ENCODE measurements at places on chromosomes 5 and 9.

DNA sequence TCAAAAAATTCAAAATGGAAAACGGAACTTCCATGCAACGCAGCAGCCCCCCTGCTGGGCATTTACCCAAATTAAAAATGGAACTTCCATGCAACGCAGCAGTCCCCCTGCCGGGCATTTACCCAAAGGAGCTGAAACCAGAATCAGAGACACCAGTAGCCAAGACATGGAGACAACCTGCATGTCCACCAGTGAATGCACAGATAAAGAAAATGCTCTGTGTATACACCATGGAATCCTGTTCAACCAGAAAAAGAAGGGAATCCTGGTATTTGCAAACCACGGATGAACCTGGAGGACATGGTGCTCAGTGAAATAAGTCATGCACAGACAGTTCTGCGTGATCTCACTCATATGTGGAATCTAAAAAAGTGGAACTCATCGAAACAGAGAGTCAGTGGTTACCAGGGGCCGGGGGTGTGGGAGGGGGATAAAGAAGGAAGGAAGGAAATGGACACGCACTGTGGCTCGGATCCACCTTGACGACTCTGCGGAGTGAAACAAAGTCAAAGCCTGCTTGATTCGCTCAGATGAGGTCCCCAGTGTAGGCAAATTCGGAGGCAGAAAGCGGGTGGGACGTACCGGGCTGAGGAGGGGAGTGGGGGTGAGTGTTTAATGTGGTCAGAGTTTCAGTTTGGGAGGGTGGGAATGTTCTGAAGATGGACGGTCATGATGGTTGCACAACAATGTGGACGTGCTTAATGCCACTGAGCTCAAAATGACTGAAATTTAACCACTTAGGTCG lies 40.2 kb upstream of the EXOC3 start:
- no peak for DNase-seq

DNA sequence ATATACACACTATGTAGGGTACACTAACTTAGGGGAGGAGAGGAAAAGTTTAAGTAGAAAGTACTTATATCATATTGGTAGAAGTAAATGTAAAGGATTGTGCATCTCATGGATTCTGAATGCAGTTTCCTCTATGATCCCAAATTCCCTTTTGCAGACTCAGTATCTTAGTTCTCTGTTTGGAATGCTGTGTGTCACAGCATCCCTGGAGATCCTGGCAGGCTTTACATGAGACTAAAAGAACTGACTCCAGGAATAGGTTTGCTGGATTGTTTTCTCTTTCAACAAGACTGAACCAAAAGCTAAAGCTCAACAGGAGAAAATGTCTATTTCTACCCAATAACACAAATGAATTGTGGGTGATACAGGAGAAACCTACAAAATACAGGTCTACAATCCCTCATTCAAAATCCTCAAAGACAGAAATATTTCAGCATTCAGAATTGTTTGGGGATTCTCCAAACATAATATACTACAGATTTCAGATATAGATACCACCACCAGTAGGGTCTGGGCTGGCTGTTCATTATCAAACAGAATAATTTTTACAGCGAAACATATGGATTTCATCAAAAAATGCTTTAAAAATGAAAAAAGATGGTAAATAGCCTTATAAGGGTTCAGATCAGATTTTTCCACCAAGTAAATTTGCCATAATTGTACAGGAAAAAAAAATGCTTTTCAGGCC lies 324.7 kb upstream of the GRAMD2B start:
- no peak for DNase-seq

GRCh38 chr5:180034564-180034963 lies 37.0 kb downstream of the RNF130 start:
- DNase-seq = no peak

- DNase-seq = no peak
Observed at GRCh38 chr9:109439378-109440116, 58.6 kb downstream of the PTPN3 start.

DNA sequence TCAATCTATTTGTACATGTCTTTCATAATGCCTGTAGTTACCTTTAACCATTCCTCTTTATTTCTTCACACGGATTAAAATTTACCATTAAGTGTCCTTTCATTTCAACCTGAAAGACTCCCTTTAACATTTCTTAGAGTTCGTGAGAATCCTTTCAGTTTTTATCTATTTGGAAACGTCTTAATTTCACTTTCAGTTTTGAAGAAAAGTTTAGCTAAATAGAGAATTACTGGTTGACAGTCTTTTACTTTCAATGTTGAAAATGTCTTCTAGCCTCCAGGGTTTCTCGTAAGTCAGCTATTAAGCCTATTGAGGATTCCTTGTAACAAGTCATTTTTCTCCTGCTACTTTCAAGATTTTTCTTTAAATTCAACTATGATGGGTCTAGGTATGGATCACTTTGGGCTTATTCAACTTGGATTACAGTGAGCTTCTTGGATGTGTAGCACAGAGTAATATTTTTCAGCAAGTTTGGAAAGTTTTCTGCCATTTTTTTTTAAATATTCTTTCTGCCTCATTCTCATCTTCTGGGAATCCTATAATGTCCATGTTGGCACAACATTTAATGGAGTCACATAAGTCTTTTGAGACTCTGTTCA lies 48.5 kb downstream of the RFX3 start:
- peak; percentile 34 for DNase-seq

- no peak for DNase-seq
Observed at GRCh38 chr9:132099741-132100407, 20.2 kb upstream of the MED27 start.

DNA sequence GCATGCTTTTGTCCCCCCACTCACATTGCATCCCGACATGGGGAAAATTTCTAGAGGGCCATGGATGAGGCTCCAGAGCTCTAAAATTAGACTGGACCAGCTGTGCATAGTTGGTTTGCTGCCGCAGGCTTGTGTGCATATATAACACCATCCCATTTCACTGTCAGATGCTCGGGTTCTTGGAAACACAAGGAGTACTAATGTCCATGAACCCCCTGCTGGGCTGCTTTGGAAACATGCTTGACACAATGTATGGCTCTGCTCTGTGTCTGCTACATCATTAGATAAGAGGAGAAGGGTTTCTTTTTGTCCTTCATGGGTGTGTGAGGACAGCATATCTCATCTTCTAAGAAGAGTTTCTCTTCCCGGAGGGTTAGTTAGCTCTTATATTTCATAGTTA lies 292.1 kb upstream of the RORB start:
- no peak for DNase-seq

DNA sequence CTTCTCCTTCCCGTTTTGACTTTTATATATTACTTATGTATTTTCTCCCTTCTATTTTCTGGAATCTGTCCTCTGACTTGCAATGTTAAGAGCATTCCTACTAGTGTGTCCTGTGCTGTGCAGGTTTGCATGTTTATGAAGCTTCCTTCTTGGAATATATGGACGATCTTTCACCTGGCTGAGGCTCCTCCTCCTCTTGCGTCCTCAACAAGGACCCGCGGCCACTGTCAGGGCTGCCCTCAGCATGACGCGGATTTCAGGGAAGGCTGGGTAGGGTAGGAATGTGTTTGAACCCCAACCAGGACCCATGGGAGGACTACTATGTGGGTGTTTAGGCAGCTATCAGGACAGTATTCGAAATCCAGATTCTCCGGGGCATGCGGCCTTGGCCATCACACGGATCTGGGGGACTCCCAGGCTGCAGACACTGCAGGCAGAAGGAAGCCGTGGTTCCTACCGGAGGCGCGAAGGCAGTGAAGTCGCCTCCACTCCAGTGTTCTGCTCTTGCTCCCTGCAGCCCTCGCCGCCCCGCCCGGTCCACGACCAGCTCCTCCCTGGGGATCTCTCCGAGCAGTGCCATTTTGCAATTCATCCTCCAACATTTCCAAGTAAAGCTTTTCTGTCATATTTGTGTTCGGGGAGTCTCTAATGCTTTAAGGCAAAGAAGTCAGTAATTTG lies 37.0 kb upstream of the OSMR start:
- DNase-seq = no peak

DNA sequence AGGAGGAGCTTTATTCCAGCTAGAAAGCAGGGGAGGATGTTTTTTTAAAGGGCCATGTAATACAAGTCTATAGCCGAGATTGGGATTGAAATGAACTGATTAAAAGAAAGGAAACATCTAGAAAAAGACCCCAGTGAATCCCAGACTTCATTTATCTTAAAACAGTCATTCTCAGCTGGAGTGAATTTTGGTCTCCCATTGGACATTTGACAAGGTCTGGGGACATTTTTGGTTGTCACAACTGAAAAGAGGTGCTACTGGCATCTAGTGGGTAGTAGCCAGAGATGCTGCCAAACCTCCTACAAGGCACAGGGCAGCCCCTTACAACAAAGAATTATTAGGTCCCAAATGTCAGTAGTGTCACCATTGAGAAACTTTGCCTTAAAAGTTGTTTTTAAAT lies 16.3 kb upstream of the SPINK4 start:
- DNase-seq = no peak

DNA sequence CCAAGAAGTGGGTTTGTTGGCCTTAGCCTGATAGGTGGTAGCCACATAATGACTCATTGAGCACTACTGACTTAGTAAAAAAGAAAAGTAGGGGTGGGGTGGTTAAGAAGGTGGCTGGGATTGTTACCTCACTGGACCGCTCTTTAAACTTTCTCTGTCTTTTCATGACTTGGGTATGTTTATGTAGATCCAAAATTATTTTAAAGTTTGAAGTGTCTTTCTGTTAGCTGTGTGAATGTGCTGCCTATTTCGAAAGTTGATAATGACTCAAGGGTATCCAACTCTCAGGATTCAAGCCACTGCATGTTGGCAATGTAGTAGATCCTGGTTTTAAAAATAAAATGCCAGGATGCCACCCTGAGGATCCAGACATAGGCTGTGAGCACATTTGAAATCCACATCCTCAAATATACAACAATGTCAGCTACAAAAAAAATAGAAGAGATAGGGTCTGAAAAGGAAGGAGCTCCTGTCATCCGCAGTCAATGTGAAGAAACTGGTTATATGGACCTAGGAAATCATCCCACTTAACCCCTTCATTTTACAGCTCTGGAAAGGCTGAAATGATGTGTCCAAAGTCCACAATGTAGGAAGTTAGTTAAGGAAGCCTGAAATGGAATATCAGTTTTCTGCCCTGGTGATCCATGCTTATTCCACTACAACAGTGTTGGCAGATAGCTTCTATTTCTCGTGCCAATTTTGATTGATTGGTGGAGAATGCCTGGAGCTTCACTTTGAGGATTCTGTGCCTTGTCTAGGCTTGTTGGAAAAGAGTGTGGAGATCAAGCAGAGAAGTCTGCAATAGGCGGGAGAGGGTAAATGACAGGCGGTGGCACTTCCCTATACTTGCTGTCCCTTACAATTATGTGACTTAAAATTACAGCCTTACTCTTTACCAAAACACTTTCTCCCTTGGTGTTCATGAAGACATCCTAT lies 23.4 kb downstream of the ZNF462 start:
- DNase-seq = no peak

GRCh38 chr9:105114318-105114717 lies 130.1 kb upstream of the SLC44A1 start:
- no peak for DNase-seq

GRCh38 chr5:3126639-3127038 lies 375.2 kb upstream of the IRX2 start:
- no peak for DNase-seq

- DNase-seq = no peak
Observed at GRCh38 chr5:26432386-26432785, 606.0 kb downstream of the CDH9 start.

DNA sequence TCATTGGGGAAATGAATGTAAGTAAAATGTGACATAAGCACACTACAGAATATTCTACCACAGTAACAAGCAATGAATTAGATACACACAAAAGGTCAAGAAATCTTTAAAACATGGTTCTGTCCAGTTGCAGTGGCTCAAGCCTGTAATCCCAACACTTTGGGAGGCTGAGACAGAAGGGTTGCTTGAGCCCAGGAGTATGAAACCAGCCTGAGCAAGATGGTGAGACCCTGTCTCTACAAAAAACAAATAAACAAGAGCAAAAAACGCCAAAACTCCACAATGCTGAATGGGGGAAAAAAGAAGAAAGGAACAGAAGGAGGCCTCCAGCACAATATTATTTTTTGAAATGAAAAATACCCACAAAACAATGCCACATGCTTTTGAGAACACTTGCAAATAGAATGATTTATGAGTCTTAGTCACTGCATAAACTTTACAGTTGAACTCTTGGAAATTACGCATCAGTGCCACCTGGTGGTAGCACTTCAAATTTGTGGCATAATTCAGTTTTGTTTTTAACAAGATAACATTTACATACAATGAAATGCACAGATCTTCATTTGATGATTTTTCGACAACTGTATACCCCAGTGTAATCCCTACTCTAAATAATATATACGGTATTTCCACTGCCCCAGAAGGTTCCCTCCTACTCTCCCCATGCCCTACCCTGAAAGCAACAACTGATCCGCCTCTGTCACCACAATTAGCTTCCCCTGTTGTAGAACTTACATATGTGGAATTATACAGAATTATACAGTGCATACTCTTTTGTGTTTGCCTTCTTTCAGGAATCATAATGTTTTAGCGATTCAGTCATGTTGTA lies 14.4 kb upstream of the SPINK4 start:
- DNase-seq = peak; percentile 78

- DNase-seq = peak; percentile 42
Observed at GRCh38 chr9:92808726-92809451, 44.3 kb upstream of the BICD2 start.

- no peak for DNase-seq
Observed at GRCh38 chr5:141835928-141836670, 42.1 kb downstream of the PCDH1 start.

- no peak for DNase-seq
Observed at GRCh38 chr5:56154732-56155484, 78.2 kb downstream of the ANKRD55 start.

- no peak for DNase-seq
Observed at GRCh38 chr5:77993855-77994318, 217.7 kb upstream of the TBCA start.

DNA sequence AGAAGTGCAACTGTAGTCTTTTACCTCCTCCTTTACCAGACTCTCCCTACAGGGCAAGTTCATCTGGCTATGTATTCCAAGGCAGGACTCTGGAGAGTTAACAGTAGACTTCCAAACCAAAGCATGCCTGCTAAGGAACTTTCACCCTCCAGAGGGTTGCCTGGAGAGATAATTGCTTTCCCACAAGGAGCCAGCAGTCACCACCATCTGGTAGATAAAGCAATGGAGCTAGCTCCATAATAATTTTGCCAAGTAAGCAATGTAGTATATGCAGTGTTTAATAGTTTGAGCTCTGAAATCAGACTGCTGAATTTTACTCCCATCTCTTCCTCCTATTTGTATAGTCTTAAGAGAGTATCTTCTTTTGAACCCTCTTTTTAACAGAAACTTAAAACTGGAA lies 566.8 kb upstream of the PTGER4 start:
- no peak for DNase-seq

GRCh38 chr9:16475996-16476395 lies 394.5 kb downstream of the BNC2 start:
- no peak for DNase-seq
